Heart left ventricle (tissue), 16 donors: ENCODE measurements at places on chromosomes 2 and 18. TPM values are rescaled to one million over a fixed set of nuclear protein-coding genes. Genes with fewer than 3 reads are reported as not detected.

DNA sequence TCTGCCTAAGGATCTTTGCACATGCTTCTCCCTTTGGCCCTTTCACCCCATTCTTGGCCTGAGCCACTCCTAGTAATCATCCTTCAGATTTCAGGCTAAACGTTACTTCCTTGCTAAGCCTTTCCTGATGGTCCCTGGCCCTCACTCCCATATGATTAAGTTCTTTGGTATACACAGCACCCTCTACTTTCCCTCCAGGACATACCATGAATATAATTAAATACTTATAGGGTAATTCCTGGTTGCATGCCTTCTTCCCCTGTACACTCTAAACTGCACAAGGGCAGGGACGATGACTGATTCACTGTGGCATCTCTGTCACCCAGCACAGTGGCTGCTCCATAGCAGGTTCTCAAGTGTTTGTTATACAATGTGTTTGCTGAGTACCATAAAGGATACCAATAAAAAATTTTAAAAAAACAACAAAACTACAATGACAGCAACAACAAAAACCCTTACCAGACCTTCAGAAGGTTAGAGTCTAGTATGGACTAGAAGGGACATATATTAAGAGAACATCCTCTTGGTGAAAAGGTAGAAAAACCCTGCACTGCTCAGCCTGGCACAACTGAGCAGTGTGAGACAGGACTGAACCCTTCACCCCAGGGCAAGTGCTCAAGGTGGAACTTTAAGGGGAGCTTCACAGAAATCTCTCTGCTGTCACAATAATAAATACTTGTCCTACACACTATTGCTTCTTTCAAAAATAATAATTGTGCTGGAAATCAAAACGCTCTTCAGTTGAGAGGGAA lies 76.2 kb downstream of the AAK1 start:
- no peak for DNase-seq

DNA sequence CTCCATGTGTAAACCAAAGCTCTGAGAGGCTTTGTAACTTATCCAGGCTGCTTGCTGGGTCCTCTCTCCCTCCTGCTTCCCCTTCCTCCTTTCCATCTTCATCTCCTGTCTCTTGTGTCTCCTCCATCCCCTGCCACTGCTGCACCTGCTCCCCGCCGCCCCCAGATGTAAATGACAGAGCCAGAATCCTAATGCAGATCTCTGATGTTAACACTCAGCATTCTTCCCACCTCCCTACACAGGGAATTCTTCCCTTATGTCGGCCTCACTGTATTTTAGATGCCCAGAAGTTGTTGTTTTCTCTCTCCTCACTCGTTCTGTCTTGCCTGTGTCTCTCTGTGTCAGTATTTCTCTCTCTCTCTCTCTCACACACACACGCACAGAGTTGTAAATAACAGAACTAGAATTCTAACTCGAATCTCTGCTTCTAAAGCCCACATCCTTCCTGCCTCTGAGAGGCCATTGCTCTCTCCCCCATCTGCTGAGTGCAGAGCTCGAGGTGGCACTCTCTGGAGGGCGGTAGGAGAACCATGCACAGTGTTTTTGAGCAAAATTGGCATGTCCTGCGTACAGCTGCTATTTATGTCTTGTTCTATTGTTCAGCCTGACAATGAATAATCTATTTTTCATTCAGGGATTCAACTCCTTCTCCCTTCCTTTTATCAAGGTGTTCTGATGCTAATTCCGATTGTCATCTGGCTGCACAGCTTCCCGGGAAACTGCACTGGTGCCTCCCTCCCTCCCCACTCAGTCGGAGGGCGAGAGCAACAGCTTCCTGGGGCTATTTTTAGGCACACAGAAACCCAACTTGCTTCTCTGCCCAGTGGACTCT lies 219.9 kb downstream of the SH3RF3 start:
- DNase-seq = no peak

DNA sequence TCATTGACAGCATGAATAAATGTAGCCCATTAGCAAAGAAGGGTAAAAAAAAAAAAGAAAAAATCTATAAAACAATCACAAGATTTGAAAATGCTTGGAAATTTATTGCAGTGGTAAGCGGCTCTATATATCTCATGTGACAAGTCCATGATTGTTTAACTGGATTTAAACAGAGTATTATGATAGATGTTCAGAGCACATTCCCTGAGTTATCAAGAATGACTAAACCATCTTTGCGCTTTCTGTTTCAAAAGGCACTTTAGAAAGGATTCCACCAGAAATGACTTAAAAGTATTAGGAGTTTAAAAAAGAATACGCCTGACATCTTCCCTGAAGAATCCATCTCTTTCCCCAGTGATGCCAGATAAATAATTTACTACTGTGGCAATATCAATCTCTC lies 409.5 kb upstream of the UBE2E3 start:
- DNase-seq = no peak

Gene SP110
- 7.1 TPM for polyA plus RNA-seq

DNA sequence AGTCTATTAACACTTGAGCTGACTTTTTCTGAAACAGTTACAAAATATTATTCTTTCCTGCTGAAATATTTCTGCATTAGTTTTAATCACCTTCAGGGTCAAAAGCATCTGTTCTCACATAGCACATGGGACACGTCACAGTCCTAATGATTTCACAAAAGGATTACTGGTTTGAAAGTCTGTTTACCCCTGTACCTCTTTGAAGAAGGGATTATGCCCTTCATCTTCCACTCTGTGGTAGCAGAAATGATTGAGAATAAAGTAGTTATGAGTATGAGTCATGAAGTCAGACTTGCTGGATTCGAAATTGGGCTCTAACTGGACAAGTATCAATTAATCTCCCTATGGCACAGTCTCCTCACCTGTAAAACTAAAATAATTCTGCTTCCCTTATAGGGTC lies 121.2 kb downstream of the SATB2 start:
- DNase-seq = no peak

Gene LDLRAD4
- polyA plus RNA-seq = 14.6 TPM

- no peak for DNase-seq
These were observed 609 bp downstream of the TPGS2 start for GRCh38 chr18:36828157-36828629.

GRCh38 chr2:144441711-144442141 lies 78.2 kb downstream of the ZEB2 start:
- DNase-seq = no peak

Gene LAMA3
- 1.3 TPM for polyA plus RNA-seq

DNA sequence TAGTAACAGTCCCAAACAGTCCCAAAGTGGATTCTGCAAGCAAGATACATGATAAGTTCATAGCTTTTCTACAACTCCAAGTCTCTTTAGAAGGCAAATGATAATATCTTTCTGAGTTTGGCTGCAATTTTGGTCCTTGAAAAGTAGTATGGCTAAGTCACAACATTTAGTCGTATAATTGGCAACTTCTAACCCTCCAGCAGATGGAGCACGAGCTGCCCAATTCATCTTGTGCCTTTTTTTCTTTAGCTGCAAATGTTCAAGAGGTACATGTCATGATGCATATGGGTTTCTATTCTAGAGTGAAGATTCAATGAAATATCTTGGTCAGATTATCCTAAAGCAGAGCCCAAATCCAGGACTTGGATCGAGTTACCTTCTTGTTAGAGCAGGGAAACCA lies 127.0 kb upstream of the KLHL14 start:
- DNase-seq = no peak
